Activated T-cell treated with anti-CD3 and anti-CD28 coated beads for 24 hours (primary cell): ENCODE measurements at places on chromosomes 4 and X.

DNA sequence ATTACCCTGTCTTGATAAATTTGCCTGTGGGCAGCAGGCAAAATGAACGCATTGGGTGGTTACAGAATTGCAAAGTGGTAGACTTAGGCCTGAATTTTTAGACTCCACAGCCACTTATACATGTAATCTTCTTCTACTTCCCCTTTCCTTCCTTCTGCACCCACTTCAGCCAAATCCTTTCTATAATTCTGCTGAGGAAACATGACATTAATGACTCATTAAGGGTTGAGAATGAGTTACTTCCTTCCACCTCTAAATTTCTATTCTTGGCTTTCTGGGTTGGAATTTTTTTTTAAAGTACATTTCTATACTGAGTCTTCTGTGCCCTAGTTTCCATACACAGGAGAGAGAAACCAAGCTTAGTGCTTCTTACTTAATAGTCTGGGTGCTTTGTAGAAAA is 10.1 kb downstream of the PAPSS1 start:
- DNase-seq = no peak

- no peak for DNase-seq
Measured at GRCh38 chr4:92303621-92304027, at the start of gene GRID2. Gene GRID2, plus strand, starts transcription at chr4:92303966.

DNA sequence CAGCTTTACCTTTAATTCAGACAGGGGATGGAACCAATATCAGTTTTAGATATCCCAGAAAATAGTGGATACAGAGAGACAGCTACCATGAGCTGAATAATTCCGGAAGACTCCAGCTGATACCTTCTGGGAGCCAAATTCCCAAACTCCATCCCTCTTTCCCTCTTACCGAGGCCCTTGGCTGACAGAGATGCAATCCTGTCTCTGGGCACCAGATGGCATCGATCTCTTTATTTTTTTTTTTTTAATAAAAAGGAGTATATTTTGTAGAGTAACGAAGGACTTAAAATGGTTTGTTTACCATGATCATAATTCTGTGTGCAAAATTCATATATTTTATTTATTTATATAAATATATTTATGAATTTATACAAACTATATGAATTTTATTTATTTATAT is 31.0 kb downstream of the RAB40A start:
- no peak for DNase-seq

DNA sequence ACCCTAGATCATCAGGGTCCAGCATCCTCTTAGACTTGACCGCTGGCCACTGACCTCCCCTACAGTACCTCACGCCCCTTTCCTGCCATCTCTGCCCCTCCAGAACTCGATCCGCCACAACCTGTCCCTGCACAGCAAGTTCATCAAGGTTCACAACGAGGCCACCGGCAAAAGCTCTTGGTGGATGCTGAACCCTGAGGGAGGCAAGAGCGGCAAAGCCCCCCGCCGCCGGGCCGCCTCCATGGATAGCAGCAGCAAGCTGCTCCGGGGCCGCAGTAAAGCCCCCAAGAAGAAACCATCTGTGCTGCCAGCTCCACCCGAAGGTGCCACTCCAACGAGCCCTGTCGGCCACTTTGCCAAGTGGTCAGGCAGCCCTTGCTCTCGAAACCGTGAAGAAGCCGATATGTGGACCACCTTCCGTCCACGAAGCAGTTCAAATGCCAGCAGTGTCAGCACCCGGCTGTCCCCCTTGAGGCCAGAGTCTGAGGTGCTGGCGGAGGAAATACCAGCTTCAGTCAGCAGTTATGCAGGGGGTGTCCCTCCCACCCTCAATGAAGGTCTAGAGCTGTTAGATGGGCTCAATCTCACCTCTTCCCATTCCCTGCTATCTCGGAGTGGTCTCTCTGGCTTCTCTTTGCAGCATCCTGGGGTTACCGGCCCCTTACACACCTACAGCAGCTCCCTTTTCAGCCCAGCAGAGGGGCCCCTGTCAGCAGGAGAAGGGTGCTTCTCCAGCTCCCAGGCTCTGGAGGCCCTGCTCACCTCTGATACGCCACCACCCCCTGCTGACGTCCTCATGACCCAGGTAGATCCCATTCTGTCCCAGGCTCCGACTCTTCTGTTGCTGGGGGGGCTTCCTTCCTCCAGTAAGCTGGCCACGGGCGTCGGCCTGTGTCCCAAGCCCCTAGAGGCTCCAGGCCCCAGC is 5.2 kb downstream of the FOXO4 start:
- no peak for DNase-seq

GRCh38 chrX:15761564-15762191 is 23.6 kb downstream of the CA5B start:
- DNase-seq = no peak

GRCh38 chrX:130120746-130121504 is 10.6 kb upstream of the ELF4 start:
- DNase-seq = peak; percentile 51

DNA sequence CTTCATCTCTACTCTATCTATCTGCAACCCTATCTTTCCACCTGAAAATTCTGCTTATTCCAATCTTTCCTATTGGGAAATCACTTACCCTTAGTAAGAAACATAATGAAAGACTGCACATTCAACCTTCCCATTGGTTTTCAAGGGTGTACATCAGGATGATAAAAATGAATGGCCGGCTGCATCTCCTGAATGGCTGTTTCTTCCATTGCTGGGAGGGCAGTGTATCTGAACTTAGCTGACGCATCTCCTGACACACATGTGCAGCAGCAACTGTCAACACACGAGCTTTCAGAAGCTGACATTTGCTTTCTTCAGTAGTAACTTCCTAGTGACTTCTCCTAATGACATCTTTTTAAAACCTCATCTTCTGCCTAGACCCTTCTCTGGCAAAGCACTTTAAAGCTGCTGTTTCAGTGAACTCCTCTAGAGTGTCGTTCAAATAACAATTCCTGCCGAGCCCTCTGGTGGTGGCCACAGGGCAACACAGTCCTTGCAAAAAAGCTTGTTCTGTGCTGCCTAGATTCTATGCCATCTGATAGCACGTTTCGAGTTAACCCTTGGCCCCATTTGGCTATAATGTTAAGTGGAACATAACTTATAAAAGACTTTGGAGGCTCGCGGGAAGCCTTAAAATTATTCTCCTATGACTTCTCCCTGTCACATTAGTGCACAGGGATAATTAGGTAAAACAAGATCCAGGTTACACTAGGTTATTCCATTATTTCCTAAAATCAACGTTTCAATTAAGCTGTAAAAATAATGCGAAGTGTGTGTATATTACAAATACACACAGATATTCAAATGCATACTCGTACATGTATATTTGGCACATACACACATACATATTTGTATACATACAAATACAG is 2340.7 kb downstream of the PCDH7 start:
- DNase-seq = no peak

- no peak for DNase-seq
Measured at GRCh38 chr4:62193761-62194160, 993.6 kb downstream of the ADGRL3 start.

GRCh38 chrX:107522901-107523300 is 73.4 kb downstream of the FRMPD3 start:
- DNase-seq = no peak

DNA sequence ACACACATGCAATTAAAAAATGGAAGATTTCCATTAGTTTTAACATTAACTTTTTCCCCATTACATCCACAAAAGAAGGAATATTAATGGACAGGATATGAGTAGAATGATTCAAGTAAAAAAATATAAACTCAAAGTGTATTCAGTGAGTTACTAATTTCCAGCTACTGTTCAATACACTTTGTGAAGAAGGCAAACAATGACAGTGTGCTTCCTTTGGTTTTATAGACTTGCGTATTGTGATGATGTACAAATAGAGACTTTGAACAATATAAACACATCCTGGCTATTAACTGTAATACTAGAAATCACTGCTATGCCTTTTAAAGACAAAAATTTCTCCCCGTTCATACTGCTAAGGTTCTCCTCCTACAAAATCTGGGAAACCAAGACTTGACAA is 171.4 kb downstream of the ASB9 start:
- no peak for DNase-seq

- no peak for DNase-seq
Measured at GRCh38 chrX:149996515-149996914, 58.2 kb upstream of the EOLA2 start.

GRCh38 chr4:88037447-88037846 is 30.0 kb downstream of the PKD2 start:
- no peak for DNase-seq
